ENCODE measurements at places on chromosomes 7 and 10.

GRCh38 chr10:16436758-16437539, at the start of gene PTER:
PTER (plus strand) TSS chr10:16437010; CDS start chr10:16484385, 47,375 bp downstream.
- DNase-seq, result peak; percentile 95

- DNase-seq, result no peak
These were observed 142.3 kb downstream of the MAPK8 start for GRCh38 chr10:48448796-48449195.

GRCh38 chr7:4103352-4104091, 578.6 kb upstream of the FOXK1 start:
- DNase-seq, result no peak

DNA sequence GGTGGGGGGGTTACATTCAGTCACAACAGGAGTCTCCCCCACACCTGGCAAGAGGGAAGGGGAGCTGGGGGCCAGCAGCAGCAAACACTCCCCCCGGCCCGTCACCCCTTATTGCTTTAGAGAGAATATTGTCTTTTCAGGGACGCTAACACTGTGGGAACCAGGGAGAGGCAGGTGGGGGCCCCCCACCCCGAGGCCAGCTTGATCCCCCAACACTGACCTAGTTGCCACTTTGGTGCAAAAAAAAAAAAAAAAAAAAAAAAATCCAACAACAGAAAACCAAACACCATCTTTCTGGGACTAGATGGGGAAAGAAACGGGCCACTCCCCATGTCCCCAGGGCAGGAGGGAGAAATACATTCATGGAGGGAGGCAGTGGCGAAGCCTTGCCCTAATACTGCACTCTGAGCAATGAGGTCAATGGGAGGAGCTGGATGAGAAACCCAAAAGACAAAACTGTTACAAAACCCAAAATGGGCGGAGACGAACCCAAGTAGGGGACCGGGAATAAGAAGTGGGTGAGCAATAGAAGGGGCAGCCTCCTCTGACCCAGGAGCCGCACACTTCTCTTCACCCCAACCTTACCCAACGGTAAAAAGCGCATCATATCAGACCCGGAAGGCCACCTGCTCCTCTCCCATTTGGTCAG, 6.5 kb downstream of the GNB2 start:
- DNase-seq, result no peak

DNA sequence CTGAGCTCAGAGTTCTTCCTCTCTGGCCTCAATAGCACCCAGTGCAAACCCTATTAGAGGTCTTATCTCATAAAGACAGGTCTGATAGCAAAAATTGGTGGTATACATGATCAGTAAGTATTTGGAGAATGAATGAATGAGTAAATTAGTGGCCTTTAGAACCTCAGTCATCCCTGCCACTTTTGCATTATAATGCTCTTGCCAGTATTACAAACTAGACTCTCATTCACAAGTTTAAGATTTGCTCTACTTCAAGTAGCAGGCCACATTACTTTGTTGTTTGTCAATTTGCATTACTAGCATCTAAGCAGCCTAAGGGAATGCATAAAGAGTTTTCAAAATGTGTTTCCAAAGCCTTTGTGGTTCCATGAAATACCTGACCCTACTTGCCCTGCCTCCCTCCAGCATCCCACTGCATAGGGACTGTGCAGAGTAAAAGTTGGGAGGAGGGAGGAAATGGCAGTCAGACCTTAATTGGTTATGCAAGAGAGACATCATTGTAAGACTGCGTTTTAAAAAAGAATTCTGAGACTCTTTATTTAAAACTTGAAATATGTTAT, 21.3 kb downstream of the TSPAN12 start:
- no peak for DNase-seq

- DNase-seq, result no peak
These were observed 116.7 kb downstream of the CYP26A1 start for GRCh38 chr10:93190372-93190771.

- no peak for DNase-seq
These were observed 18.2 kb downstream of the SEC23IP start for GRCh38 chr10:119910689-119911088.

DNA sequence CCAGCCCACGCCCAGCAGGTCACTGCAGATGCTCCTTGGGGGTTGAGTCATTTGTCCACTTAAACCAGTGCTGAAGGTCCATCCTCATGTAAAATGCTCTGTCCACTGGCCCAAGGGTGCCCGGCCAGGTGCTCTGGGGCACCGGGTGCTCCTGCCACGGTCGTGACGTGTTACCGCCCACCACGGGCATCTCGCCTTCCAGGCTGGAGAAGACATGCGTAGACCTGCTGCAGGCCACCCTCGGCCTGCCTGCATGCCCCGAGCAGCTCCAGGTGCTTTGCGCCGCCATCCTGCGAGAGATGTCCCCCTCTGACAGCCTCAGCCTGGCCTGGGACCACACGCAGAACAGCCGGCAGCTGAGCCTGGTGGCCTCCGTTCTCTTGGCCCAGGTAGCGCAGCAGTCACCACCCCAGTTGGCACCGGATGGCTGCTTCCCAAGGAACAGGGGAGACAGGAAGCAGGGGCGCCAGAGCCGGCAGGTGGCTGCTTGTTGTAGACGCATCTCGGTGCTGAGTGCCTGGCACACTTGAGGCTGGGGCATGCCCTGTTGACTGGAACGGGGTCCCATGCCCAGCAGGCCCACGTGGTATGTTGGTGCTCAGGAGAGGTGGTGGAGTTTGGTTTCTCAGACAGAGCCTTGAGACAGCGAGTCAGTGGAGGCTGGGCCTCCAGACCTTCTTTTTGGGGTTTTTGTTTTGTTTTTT, 6.1 kb downstream of the AP5Z1 start:
- no peak for DNase-seq

DNA sequence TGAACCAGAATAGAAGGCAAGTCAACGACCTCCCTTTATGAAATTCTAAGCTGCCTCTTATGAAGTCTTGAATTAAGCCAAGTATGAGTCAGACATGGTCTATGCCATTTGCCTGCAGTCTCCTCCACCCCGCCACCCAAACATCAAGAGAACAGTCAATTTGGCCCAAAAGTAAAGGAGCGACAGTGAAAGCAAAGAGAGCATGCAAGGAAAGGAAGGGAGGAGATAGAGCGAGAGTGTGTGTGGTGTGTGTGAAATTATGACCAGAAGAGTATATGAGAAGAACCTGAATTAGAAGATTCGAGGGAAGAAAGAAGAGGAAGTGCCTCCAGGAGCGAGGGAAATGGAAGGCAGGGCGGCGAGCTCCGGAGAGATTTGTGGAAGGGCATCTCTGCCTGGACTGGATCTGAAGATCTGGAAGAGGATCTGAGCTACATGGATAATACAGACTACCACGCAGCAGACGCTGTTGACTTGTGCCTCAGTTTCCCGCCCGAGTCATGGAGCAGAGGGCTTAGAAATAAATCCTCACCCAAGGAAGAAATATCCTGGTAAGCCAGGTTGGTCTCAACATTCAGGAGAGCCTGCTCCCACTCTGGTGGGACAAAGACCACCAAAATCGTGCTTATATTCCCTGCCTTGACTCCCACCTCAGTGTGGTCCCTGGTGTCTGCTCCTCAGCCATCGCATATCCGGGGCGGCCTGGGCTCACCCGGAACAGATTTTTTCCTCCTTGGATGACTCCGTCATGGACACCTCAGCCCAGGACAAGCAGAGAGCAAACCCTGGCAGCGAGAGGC, 459 bp downstream of the ZDHHC6 start:
- DNase-seq, result no peak

DNA sequence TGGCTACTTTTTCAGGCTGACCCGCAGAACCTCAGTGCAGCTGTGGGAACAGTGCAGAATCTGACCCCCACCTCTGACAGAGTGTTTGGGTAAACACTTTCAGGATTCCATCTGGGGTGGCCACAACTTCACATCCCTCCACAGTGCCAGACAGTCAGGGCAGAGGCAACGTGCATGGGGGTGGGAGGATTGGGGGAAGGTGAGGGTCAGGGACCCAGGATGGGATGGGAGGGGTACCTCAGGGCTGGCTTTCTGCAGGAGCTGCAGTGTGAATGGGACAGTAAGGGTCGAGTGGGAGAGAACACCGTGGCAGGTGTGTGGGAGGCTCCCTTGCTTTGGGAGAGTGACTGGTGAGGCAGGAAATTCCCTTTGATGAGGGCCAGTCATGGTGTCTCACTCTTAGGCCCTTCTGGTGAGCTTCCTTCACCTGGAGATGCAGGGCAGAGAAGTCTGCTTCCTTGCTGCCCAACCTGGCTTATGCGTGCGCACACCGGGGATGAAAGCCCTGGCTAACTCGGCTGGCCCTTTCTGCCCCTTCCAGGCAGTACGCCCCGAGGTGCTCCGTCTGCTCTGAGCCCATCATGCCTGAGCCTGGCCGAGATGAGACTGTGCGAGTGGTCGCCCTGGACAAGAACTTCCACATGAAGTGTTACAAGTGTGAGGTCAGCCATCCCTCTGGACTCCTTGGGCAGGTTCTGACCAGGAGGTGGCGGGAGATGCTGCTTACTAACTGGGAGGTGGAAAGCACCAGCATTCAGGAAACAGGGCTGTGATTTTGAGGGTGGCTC, 8.4 kb downstream of the ZYX start:
- DNase-seq, result no peak

DNA sequence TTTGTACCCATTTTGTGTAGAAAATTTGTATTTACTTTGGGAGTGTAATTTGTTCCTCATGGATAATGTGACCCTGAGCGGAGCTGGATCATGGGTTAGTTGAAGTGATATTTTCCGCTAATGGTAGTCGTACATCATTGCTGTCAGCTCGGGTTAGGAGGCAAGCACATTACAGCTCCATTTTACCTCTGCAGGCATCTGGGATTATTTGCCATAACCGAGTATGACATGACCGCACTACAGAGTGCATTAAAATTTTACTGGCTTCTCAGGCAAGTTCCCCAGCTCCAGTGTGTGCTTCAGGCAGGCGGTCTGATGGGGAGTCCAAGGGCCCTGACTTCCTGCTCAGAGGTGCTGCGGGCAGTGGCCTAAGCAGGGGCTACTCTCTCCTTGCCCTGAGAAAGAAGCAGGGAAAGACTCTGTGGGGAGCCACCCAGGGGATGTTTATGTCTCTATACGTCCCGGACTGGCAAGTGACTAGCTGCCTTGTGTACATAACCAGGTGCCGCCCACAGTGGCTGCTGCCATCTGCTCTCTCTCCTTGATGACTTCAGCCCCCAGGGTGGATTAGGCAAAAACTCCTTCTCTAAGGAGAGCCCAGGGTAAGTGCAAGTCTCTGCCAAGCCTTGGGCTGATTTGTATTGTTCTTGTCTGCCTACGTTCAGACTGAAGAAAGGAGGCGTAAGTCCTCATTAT, 685.3 kb upstream of the GALNT17 start:
- DNase-seq, result no peak

DNA sequence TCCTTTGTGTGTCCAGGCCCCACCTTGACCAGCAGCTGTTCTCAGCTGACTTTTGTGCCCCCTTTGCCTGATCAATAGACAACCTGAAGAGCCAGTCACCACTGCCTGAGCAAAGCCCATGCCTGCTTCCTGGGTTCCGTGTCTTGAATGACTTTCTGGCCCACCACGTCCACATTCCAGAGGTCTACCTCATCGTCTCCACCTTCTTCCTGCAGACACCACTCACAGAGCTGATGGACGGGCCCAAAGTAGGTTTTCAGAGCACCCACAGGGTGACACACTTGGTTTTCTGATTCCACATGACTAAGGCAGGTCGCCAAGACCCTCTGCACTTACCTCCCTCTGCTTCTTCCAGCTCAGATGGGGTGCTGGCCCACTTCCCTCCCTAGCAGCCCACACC, 126.8 kb downstream of the WDFY4 start:
- DNase-seq, result no peak

DNA sequence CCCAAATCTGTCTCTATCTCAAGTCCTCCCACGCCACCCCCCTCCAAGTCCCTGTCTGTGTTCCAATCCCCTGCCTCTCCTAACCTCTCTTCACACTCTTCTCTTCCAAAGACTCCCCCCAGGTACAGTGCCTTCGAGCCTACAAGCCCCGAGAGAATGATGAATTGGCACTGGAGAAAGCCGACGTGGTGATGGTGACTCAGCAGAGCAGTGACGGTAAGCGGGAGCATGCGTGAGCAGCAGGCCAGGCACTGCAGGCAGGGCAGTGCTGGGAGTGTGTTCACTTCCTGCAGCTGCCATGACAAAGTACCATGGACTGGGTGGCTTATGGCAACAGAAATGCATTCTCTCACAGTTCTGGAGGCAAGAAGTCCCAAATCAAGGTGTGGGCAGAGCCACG, 23.4 kb downstream of the ARHGEF5 start:
- no peak for DNase-seq

- DNase-seq, result no peak
These were observed 140.8 kb upstream of the NFE2L3 start for GRCh38 chr7:26011039-26011696.

DNA sequence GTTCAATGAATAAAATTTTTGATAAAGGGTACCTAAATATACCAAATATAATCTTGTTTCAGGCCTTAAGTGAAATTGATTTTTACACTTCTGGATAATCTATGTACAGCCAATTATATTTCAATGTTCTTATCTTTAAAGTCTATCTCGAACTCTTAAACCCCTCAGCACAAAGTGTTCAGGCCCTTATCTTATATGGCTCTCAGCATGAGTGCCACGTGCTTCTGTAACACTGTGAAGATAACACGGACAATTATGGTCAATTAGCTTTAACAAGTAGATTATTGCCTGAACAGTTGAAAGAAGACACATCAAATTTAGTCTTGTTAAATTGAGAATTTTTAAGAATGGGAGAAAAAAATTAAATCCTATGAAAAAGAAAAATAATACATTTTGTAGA, 40.4 kb upstream of the DMTF1 start:
- no peak for DNase-seq

GRCh38 chr7:18461785-18462467, 33.6 kb upstream of the HDAC9 start:
- DNase-seq, result no peak

DNA sequence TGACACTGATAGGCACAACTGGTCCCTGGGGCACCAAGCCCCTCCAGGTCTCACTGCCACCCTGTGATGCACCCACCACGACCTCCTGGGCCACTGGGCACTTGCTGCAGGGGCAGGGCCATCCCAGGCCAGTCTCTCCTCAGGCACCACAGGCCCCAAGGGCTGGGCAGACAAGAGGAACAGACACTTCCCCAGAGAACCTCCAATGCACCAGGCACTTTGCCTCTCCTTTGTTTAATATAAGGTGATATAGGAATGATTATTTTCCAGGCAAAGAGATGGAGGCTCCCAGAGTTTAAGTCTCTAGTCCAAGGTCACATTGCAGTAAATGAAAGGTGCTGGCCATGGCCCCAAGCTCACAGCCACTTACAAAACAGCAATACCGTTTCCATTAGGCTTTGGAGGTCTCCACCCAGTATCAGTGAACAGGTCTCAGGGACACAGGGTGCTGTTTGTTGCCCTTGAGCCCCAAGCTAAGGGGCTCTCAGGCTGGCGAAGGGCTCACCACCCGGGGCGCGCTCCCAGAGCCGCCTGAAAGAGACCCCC, 4.5 kb downstream of the DEPP1 start:
- no peak for DNase-seq

- no peak for DNase-seq
These were observed 23.0 kb upstream of the DLD start for GRCh38 chr7:107867858-107868466.

Measured in stimulated activated CD8-positive, alpha-beta memory T cell treated with anti-CD3 and anti-CD28 coated beads, Interleukin-12 subunit alpha, Interleukin-12 subunit beta, amount 100 ng/mL, for 1 hour (primary cell).